Foreskin melanocyte (primary cell): ENCODE measurements at places on chromosomes 7 and 10.
A peak's percentile ranks its signal among the peaks of the same experiment; 100 is the strongest.

DNA sequence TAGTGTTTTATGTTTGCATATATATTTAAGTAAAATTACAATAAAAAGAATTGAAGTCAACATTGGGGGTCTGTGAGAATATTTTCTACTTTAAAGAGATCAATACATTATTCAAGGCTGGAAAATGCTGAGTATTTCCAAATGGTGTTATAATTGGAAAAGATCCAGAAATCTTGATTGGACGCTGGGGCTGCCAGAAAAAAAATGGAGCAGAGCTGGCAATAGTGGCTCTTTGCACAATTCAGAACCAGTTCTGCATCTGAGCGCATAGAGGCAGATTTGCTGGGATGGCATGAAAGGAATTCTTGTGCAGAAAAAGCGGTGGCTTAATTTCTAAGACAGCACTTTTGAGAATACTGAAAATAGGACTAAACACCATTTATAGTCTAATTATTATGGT lies 10.8 kb upstream of the VWC2 start:
- DNase-seq: no peak

- no peak for DNase-seq
These were observed 651 bp downstream of the MYO3A start for GRCh38 chr10:25934621-25935139.

- no peak for DNase-seq
These were observed 123.8 kb upstream of the SLC26A5 start for GRCh38 chr7:103569621-103570305.

DNA sequence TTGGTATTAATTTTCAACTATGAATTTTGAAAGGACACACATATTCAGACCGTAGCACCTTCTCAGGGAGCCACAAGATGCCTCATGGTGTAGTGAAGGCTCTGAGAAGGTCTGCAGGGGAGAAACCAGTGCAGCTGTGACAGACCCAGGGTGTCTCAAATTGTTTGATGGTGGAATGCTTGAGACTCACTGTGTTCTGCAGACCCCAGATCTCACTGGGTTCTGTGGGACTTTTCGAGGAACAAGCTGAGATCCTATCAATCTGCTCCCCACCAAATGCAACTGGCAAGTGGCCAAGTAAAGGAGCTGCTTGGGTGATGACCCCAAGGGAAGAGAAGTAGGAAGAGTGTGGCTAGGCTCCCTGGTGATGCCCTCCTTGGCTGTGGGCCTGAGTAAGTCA lies 130.5 kb upstream of the UNC5B start:
- no peak for DNase-seq

GRCh38 chr7:138835087-138835486 lies 37.1 kb upstream of the ATP6V0A4 start:
- no peak for DNase-seq

DNA sequence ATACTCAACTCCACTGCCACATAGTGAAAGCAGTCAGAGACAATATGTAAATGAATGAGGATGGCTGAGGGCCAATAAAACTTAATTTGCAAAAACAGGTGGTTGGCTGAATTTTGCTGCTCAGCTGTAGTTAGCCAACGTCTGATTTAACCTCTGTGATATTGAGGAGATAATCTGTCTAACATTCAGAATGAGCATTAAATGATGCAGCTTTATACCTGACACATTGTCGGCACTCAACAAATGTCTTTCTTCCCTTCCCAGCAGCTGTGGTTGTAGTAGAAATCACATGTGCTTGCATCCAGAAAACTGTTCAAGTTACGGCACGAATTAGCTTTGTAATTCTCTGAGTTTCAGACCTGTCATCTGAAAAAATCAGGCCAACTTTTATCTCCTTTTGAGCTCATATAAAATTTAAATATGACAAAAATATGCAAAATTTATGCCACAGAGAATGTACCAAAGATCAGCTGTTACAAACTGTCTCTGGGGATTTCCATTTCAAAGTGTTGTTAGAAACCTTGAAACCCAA lies 1239.7 kb downstream of the GATA3 start:
- no peak for DNase-seq

DNA sequence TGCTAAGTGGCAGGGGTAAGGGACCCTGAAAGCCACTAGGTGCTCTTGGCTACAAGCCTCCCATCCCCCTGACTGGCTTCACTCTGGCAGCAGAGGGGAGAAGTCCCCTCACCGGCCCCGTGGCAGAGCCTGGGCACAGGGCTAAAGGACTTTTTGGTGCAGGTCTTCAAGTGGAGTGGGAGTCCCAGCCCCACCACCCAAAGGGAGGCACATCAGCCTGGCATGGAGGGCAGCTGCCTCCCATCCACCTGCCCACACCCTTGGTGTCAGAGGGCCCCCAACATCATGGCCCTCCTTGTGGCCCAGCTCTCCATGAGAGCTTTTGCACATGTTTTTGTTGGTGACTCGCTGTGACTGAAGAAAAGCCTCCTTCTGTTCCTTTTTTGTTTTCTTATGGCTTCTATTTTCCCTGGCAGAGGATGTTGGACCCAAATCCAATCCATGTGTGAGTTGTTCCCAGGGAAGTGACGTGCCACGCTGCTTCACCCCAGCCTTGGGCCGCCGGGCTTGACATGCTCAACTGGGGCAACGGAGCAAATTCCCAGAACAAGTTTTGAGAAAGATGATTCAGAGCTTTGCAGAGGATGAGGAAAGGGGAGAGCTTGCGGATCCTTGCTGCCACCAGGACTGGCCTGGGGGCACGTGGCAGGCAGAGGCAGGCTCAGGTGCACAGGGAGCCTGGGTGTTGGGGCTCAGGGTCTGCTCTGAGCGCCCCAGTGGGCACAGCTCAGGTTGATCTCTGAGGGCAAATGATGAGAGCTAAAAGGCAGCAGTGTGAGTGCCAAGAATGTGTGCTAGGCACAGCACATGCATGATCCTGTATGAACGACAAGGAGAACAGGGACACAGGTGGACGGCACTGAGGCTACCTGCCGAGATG lies 1.9 kb upstream of the AEBP1 start:
- no peak for DNase-seq

- no peak for DNase-seq
These were observed 134.0 kb upstream of the TCF7L2 start for GRCh38 chr10:112816033-112816430.

DNA sequence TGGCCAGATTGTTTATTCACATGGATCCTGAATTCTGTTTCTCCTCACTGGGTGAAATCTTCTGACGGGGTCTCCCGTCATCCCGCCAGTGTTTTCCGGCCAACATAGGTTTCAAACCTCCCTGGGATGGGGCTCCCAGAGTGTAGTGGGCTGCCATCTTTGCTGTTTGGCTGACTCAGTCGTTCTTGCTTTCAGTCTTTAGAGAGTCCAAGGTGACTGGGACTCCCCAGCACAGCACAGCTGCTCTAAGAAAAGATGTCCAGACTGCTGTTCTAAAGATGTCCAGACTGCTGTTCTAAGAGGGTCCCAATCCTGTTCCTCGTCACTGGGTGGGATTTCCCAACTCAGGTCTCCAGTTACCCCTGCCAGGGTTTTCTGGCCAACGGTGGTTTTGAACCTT lies 801.9 kb upstream of the IGFBP3 start:
- no peak for DNase-seq

GRCh38 chr10:58796242-58796641 lies 283.6 kb downstream of the BICC1 start:
- no peak for DNase-seq

GRCh38 chr7:138228769-138229168 lies 152.5 kb downstream of the AKR1D1 start:
- no peak for DNase-seq

DNA sequence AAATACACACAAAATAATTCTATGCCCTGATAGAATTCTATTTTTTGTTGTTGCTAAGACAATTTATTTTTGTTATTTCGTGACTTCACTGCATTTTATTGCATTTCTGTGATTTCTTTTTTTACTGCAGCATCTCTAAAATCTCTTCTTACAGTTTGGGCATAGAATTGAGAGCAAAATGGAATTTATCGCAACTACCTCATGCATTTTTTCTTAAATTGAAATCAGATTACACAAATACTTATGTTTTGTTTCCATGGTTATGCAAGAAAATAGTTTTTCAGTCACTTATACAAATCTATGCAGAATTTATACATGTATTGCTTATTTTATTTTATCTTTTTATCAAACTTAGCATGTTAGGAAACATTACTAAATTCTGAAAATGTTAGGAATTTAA lies 781.8 kb upstream of the LRRTM3 start:
- no peak for DNase-seq

DNA sequence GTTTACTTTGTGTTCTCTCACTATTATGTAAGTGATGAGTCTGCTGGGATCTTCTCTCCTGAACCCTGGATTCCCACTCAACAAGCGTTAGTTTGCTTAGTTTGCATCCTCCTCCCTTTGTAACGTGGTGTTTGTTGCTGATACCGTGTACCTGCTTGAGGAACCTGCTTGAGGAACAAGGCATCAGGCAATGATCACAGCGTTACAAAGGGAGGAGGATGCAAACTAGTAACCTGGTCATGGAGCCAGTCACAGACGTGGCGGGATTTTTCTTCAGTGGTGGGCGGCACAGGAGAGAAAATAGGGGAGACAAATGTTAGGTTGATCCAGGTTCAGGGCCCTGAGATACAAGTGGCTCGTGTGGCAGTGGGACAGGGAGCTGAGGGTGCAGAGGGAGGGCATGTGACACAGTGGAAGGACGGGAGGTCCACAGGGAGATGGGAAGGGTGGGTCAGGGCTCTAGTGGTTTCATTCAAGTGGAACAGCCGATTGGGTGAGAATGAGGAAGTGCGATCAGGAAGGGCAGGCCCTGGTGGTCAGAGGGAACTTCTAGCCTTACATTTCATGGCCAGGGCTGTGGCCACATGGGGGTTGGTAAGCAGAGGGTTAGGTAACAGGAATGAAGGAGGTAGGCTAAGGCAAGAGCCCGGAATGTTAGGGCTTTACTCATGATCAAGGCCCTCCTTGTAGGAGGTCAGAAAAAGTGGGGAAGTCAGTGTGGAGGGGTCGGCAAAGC lies 38.0 kb downstream of the SNX10 start:
- DNase-seq: no peak

GRCh38 chr7:76020031-76020714 lies 25.8 kb upstream of the TMEM120A start:
- peak; percentile 37 for DNase-seq

GRCh38 chr7:51732951-51733350 lies 416.3 kb upstream of the COBL start:
- DNase-seq: no peak

DNA sequence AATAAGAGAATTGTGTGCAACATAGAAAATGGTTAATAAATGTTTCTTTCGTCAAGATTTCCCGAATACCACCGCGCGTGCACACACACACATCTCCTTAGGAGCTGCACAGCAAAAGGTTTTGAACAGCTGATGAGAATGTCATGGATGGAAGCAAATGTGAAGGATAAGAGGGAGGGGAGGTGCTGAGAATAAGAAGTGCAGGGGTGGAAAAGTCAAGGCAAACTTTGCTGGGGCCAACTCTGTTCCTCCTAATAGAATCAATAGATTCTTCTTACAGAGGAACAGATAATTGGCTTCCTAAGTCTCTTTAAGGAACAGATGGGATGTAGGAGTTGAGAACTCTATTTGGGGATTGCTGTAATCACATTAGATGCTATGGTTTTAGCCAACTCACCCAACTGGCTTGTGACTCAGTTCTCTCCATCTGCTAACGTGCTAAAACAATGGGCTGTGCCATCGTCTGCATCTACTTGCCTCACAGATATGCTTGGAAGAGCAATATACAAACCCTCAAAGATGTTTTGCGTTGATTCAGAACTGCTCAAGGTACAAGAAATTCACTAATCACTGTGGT lies 408.2 kb upstream of the CELF2 start:
- no peak for DNase-seq

DNA sequence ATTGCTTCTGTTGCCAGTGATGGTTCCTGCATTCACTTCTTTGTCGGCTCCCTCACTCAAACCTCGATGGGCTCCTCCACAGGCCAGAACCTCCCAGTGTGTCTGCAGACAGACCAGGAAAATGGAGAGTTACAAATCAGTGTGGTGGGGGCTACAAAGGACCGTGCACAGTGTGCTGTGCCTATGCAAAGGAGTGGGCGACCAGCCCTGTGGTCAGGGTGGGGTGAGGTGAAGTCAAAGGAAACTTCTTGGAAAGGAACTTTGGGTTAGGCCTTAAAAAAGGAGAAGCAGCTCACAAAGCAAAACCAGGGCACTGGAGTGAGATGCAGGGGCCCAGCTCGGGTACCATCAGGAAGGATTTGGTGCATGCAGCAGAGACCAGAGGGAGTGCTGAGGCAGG lies 304.3 kb upstream of the ZMIZ1 start:
- no peak for DNase-seq

GRCh38 chr7:78226059-78226719 lies 427.6 kb downstream of the PHTF2 start:
- DNase-seq: no peak

DNA sequence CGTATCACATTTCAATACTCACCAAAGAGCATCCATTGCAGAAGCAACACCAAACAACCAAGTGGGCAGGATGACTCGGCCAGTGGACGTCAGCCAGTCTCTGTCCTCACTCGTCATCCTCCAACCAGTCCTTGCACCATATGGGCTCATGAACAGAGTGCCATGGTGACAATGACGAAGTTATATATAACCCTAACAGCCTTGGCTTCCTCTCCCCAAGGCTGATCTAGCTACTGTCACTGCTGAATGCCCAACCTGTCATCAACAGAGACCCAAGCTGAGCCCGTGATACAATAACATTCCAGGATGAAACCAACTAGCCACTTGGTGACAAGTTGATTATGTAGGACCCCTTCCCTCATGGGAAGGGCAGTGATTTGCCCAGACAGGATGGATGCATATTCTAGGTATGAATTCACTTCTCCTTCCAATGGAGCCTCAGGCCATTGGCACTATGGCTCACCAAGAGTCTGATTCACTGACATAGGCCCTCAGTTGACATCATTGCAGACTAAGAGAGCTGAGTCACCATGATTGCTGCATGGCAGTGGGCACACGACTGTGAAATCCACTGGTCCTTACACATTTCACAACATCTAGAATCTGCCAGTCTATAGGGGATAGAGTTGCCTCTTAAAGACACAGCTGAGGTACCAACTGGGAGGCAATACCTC lies 26.3 kb upstream of the PPIF start:
- peak; percentile 55 for DNase-seq

DNA sequence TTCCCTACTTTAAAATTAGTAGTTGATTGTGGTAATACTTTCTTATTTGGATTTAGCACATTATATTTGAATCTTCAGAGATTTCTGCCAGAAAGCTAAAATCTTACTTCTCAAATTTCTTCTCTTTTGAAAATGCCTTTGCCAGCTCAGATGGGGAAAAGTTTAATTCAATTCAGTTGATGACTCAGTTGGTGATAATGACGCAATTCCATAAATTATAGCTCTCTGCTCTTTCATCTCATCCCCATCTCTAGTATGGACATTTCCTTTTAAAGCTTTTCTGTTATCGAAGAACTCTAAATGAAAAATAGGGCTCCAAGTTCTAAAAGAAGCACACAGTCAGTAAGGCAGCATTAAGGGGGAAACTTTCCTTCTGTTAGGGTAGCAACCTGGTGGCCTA lies 25.5 kb downstream of the RNLS start:
- DNase-seq: no peak

GRCh38 chr7:105402221-105403095 lies 13.7 kb upstream of the SRPK2 start:
- no peak for DNase-seq

DNA sequence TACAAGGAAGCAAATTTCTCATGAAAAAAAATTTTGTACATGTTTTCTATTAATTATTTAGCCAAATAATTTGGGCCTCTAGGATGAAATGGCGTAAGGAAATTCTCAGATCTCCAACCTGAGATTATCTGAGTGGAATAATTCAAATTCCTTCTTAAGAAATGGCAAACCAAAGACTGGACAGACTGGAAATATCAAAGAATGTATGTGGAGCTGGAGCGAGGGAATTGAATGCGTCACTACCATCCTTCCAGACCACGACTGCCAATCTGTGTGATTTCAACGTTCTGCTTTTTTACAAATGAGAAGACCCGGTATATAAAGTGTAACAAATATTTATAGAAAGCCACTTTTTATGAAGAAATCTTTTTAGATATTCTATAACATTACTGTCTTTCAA lies 12.4 kb upstream of the BLNK start:
- no peak for DNase-seq
